DMS79 (cell line): ENCODE measurements at places on chromosomes 7 and 10.

DNA sequence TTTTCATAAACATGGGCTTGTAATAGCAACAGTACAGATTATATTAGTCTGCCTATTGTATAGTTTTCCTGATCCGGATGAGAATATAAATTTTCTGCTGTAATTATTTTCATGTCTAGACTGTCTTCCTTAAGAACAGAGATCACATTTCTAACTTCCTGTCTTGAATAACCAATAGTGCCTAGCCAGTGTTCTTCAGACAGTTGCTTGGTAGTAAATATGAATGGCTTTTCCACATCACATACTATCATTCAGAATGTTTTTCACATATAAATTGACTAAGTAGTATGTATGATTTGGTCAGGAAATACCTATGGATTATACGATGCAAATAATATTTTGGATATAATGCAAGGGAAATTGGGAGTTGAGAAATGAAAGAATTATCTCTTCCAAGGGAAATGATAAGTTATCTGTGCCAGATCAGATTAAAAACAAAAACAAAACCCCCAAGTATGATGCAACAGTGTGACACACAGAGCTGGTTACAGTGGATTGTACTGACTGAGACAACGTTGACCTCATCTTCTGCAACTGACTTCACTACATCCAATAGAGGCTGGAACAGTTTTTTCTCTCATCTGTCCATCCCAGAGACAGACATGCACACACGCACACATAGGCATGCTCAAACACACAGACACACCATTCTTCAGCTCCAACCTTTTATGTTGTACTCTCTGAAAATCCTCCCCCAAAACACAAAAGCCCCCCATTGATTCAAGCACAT lies 16.4 kb downstream of the ITGA8 start:
- DNase-seq = no peak

DNA sequence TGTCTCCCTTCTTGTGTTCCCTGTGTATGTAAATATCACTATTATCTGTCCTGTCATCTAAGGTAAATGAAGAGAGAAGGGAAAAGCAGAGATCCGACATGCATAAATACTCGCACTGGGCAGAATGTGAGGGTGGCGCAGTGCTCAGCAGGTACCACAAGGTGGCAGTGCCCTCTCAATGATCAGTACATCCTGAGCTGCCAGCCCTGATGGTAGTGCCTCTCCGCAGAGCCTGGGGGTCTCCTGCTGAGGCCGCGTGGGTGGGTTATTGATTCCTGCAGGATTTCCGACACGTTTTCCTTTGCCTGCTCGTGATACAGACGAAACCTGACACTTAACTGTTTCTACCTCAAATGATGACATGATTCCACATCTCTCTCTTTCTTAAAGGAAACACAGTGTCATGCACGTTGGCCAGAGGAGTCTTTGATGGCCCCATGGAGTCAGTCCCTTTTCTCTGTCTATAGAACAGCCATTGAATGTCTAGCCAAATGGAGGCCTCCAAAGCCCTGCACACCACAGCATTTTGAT lies 19.8 kb downstream of the RGR start:
- DNase-seq = no peak

- no peak for DNase-seq
These were observed 15.8 kb upstream of the ADAMTS14 start for GRCh38 chr10:70656489-70656888.

GRCh38 chr7:103121641-103122040 lies 27.3 kb downstream of the NAPEPLD start:
- no peak for DNase-seq
